ENCODE measurements at places on chromosomes 5 and 9.
A peak's percentile ranks its signal among the peaks of the same experiment; 100 is the strongest.

GRCh38 chr9:36802201-36802920 is 229.7 kb downstream of the MELK start:
- no peak for DNase-seq

GRCh38 chr9:12875191-12875590 is 100.4 kb downstream of the LURAP1L start:
- DNase-seq: no peak

- no peak for DNase-seq
Observed at GRCh38 chr5:155953335-155953734, 373.6 kb upstream of the SGCD start.

DNA sequence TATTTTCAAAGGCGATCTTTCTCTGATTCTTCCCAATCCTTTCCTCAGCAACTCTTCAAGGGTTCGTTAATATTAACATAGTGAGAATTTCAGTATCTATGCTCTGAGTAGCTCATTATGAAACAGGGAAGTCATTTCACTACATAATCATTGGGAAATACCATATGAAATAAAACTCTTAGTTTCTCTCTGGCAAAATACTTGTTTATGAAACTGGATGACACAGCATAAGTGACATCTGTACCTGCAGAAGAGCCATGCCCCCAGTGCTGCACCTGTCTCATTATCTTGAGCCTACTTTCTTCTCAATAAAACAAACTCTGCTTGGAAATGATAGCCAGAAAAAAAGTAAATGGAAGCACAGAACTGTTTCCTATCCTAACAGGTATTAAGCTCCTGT is 33.8 kb upstream of the OTULIN start:
- DNase-seq: no peak

DNA sequence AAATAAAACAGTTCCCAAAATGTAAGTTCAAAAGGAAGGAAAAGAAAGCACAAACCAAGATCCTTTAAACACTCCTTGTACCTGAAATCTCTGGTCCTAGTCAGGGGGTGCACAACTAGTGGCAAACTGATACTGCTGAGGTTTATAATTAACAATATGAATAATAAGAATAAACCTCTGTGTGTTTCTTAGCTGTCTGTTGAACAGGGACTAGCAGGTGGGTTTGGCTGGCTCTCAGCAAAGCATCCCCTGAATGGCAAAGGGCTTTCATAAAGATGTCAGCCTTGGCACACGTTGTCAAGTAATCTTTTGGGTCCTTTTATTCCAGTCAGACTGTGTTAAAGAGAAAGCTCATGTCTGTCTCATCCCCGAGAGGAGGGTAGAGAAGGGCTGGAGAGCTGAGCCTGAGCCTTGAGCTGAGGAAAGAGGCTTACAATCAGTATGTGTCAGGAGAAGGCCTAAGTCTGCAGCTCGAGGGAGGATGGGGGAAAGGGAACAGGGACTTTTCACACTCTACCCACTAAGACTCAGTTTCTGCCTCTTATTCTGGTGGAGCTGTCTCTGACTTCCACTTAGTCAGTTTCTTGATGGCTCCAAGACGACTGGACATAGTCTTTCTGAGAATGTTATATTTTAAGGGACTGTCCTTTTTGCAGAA is 123.0 kb downstream of the GALNT10 start:
- DNase-seq: no peak

DNA sequence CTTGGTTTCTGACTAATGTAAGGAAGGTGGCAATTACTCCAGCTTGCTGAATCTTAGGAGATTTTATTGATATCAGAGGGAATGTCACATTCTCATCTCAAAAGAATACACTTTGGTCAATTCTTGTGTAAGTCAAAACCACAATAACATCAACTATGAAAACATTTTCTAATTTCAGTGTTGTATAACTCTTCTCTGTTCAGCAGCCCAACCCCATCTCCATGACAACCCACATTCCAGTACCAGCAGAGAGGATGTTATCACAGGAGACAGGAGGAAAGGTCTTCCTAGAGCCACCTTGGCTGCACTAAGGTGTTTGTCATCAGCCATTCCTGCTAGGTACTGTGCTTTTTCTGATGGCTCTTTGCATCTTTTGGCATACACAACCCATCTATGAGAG is 529.1 kb upstream of the BRINP1 start:
- no peak for DNase-seq

DNA sequence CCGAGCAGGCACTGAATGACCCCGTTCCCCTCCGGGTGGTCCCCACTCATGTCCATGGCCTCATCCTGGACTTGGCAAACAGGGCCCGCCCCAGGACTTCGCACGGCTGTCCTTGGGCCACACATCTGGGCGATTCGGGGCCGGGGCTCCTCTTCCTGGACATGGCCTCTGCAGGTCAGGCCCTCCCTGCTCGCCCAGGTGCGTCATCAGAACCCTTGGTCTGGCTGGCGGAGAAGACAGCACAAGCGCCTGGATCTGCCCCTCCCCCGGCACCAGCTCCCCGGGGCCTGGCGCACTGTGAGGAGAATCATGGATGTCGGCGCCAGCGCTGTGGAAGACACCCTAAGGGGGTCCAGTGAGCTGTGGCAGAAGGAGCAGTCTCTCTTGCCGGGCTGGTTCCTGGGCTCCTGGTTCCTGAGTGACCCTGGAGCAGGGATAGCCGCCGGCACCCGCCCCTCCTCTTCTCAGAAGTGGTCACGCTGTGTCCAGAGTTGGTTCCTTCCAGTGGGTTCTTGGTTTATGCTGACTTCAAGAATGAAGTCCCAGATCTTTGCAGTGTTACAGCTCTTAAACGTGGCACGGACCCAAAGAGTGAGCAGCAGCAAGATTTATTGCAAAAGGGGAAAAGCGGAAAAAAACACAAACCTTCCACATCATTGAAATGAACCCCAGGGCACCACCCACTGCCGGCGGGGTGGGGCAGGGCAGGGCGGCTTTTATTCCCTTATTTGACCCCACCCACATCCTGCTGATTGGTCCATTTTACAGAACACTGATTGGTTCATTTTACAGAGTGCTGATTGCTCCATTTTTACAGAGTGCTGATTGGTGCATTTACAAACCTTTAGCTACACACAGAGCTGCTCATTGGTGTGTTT is 25.9 kb upstream of the SLC12A7 start:
- peak; percentile 83 for DNase-seq

GRCh38 chr9:79176014-79176697 is 395.6 kb upstream of the TLE4 start:
- no peak for DNase-seq

GRCh38 chr9:69397384-69398214 is 72.6 kb downstream of the ENTREP1 start:
- no peak for DNase-seq

- no peak for DNase-seq
Observed at GRCh38 chr5:17004441-17005106, 68.5 kb upstream of the MYO10 start.

DNA sequence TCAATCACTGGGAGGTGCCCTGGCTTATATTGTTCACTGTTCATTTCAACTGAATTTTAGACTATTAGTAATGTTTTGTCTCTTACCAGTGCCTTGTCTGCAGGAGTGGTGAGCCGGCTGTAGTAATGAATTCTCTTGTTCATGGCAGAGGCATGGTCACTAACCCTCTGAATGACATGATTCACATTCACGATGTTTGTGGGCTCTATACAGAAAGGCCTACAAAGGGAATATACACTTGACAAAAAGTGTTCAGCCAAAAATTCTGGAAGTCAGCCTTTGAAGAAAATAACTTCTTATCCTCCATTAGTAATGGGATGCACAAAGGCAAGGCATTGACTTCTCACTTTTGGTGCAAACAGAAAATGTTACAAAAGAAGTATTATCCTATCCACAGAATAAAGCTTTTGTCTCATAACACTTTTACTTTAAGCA is 39.6 kb downstream of the SLC38A9 start:
- no peak for DNase-seq

GRCh38 chr5:131277875-131278740 is 14.3 kb downstream of the CDC42SE2 start:
- peak; percentile 44 for DNase-seq

DNA sequence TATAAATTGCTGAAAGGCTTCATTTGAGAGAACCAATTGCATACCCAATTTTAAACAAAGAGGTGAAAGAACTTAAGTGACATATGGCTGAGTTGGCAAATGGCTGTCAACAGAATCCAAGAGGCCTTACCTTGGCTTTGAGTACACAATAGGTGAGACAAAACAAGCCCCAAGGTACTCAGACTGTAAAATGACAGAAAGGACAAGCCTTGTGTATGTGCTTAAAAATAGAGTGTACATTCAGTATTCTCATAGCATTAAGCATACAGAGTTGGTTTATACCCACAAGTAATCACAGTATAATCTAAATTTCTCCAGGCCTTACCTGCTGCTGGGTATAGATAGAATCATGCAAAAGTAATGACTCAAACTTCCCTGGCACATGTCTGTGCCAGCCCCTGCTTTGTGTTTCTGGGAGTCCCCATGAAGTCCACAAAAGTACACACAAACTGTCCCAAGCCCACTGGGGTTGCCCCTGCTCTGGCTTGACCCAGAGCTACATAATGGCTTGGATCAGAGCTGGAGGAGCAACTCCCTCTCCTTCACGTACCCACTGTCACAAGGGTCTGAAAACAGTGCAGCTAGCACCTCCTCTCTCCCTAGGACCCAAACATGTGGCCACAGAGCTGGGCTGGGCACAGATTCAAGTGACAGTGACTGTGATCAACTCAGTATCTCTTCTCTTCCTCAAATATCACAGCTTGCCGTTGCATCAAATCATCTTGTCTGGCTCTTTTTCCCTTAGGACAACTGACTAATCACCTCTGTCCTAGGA is 250.8 kb downstream of the ENC1 start:
- no peak for DNase-seq

GRCh38 chr5:56876327-56876726 is 33.1 kb upstream of the SETD9 start:
- no peak for DNase-seq

DNA sequence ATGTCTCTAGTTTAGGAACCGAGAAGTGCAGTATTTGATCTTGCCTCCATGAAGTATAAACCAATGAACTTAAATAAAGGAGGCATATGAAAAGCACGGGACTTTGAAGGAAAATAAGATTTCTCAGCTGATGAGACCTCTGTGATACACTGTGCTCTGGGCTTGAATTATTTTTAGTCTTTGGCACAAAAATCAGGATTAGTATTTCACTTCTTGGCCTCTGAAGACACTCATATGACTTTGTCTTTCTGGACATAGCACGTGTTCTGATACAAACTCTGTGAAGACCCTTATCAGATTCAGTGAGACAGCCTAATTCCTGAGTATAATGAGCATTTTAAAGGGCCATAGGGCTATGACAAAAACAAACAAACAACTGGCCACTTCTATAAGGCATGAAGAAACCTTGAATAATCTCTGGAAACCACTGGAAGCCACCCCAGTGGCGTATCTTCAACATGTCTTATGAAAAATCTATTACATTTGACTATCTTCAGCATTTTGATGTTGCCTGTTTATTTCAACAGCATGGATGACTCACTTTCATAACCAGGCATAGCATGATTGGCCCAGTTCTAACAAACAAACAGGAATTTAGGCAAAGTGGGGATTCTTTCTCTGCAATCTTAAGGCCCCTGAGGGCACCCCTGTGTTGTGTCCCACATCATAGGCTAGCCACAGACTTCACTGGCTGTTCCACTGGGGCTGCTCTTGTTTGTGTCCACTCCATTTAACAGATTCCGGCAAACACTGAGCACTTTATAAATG is 90.3 kb upstream of the ZNF462 start:
- DNase-seq: no peak

DNA sequence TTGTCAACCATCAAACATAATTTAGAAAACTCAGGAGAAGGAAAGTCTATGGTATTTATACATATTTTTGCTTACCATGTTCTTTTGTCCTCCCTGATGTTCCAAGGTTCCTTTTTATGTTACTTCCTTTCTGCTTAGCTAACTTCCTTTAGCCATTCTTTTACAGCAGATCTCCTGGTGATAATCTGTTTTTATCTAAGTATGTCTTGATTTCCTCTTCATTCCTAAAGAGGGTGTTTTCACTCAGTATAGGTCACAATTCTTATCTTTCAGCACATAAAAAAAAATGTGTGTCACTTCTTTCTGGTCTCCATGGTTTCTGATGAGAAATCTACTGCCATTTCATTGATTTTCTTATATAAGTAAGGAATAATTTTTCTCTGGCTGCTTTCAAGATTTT is 384.4 kb upstream of the PDE4D start:
- DNase-seq: peak; percentile 16

- DNase-seq: no peak
Observed at GRCh38 chr5:95861221-95861863, 38.8 kb upstream of the GLRX start.

DNA sequence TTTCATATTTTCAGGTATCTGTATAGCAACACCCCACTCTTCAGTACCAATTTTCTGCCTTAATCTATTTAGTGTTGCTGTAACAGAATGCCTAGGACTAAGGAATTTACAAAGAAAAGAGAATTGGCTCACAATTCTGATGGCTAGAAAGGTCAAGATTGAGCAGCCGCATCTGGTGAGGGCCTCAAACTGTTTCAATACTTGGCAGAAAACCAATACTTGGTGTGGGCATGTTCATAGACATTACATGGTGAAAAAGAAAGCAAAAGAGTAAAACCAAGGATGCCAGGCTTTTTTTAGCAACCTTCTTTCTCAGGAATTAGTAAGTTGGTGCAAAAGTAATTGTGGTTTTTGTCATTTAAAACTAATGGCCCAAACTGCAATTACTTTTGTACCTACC is 1041.1 kb upstream of the CDH6 start:
- no peak for DNase-seq

- no peak for DNase-seq
Observed at GRCh38 chr5:15209053-15209762, 290.8 kb upstream of the FBXL7 start.

DNA sequence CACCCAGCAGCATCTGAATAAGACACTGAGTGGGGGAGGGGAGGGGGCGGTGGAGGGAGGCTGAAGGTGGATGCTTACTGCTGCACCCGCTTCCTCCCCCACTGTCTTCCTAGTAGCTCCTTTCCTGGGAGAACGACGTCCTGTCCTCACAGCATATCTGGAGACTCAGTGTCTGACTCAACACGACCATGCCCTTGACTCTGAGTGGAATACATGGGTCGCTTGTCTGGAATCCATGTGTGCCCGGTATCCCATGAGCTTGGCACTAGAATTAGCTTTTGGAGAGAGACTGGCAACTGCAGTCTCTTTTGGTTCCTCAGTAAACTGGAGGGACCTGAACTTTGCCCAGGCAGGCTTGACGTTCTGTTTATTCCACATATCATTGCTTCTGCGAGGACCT is 125.4 kb upstream of the FAM120A start:
- DNase-seq: no peak

- no peak for DNase-seq
Observed at GRCh38 chr5:63050916-63051315, 472.3 kb downstream of the LRRC70 start.

DNA sequence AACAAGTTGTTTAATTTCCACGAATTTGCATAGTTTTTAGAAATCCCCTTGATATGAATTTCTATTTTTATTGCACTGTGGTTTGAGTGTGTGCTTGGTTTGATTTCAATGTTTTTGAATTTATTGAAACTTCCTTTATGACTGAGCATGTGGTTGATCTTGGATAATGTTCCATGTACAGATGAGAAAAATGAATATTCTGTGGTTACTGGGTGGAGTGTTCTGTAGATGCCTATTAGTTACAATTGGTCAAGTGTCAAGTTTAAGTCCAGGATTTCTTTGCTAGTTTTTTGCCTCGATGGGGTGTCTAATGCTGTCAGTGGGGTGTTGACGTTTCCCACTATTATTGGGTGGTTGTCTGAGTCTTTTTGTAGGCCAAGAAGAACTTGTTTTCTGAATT is 319.5 kb upstream of the ACTBL2 start:
- DNase-seq: peak; percentile 11

GRCh38 chr5:145687943-145688342 is 147.2 kb downstream of the PRELID2 start:
- no peak for DNase-seq
